ENCODE measurements at places on chromosomes 6 and 20. TPM values are rescaled to one million over a fixed set of nuclear protein-coding genes. Genes with fewer than 3 reads are reported as not detected.

- no peak overlapping the region for H3K27ac ChIP-seq
- H3K36me3 ChIP-seq: no peaks in the 10 kb centered on the region
- H3K27me3 ChIP-seq: peaks cover 7% of the 10 kb centered on the region
- H3K4me1 ChIP-seq: no peaks in the 10 kb centered on the region
- no peak overlapping the region for H3K4me3 ChIP-seq
These were observed 734 bp upstream of the WFDC13 start for GRCh38 chr20:45701104-45701503.

DNA sequence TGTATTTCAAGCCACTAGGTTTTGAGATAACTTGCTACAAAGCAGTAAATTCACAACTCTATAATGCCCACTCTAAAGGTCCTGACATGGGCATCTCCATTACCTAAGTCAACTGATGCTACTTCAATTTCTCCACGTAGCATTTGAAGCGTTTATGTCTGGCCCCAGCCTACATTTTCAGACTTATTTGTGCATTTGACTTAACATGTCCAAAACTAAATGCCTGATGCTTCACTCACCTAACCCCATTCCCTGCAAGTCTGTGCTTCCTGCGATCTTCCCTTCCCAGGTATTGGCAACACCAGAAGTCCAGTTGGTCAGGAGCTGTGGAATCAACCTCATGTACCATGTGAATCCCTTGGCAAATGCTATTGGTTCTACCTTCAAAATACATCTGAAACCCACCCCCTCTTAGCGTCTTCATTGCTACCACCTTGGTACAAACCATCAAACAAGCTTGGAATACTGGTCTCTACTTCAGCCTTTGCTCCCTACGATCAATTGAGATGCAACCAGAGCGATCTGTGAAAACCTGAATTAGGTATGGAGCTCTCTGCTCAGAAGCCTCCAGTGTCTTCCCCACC lies 12.8 kb upstream of the ZNFX1 start:
- H3K4me1 ChIP-seq: peaks cover 19% of the 10 kb centered on the region
- H3K4me3 ChIP-seq: no peak overlapping the region
- no peaks in the 10 kb centered on the region for H3K27me3 ChIP-seq

DNA sequence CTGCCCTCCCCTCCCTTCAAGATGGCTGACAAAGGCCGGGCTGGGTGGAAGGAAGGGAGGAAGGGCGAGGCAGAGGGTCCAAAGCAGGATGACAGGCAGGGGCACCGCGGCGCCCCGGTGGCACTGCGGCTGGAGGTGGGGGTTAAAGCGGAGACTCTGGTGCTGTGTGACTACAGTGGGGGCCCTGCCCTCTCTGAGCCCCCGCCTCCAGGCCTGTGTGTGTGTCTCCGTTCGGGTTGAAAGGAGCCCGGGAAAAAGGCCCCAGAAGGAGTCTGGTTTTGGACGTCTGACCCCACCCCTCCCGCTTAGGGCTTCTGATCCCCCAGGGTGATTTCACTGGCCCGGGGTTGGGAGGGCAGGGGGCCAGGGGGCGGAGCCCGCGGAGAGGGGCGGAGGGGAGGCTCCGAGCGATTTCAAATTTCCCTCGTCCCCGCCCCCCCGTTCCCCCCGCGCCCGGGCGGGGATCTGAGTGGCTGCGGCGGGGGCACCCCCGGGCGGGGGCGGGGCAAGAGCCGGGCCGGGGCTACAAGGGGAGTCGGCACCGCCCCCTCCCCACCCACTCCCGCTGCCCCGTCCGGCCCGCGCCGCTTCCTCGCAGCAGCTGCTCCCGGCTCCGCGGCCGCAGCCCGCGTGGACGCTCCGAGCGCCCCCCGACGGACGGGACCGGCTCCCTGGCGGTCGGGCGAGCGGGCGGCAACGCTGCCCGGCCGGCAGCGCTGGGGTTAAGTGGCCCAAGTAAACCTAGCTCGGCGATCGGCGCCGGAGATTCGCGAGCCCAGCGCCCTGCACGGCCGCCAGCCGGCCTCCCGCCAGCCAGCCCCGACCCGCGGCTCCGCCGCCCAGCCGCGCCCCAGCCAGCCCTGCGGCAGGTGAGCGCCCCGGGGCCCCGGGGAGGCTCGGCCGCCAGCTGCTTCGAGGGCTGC lies at the start of gene DNMT3B:
TSS of gene DNMT3B (plus strand) at position 555 of the 923 bp plus-strand sequence. CDS start 17,939 bp downstream, outside the sequence.
- peak within 1 kb of the TSS; percentile 57 for H3K27ac ChIP-seq
- H3K4me1 ChIP-seq: peaks cover 10% of the 10 kb centered on the region
- H3K36me3 ChIP-seq: no peaks in the 10 kb centered on the region

DNA sequence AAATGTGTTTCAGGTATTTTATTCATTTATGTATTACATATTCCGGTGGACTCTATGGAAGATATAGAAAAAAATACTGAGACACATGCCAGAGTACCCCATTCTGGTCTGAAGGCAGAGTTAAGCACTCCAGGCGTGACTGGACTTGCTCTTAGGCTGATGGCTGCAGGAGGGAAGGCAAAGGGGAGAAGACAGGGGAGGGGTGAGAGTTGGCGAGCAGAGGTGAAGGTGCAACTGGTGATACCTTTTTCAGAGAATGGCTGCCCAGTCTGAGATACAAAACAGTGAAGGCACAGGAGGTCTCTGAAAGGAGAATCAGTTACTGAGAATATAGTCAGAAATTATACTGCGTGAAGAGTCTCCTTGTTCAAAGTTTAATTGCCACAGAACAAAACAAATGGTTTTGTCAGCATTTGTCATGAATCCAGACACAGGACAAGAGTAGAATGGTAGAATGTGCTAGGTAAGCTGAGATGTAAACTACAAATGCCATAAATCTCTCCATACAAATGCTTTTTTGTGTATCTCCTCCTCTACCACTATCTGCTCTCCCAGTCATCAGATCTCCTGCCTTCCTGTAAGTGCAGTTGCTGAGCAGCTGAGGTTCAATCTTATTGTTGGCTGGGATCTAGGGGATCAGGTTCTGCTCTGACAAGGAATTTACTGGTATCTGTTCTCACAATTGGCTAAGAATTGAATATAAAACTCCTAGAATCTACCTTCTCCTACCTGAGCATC lies 104.2 kb upstream of the DST start:
- H3K36me3 ChIP-seq: no peaks in the 10 kb centered on the region
- no peak overlapping the region for H3K27ac ChIP-seq

WFDC12 gene
- not detected for total RNA-seq
